T1000 (cell line): ENCODE measurements at places on chromosomes 4 and X.
A peak's percentile ranks its signal among the peaks of the same experiment; 100 is the strongest.

GRCh38 chr4:40040908-40041307 is 15.7 kb upstream of the N4BP2 start:
- DNase-seq: no peak

DNA sequence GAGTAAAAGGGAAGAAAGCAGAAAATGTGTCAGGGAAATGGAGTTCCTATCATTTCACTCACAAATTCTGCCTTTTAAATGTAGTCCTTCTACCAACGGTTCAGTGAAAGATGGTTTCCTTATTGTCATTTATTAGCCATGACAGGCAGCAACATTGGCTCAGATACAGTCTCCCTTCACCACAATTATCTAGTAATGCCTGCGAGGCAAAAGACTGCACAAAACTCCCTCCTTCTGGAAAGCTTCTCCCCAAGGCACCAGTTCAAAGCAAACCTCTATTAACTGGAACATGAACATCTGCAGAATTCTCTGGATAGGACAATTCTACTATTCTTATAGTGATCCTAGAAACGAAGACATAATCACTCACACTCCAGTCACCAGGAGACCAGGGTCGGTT is 28.3 kb downstream of the DCTD start:
- no peak for DNase-seq

DNA sequence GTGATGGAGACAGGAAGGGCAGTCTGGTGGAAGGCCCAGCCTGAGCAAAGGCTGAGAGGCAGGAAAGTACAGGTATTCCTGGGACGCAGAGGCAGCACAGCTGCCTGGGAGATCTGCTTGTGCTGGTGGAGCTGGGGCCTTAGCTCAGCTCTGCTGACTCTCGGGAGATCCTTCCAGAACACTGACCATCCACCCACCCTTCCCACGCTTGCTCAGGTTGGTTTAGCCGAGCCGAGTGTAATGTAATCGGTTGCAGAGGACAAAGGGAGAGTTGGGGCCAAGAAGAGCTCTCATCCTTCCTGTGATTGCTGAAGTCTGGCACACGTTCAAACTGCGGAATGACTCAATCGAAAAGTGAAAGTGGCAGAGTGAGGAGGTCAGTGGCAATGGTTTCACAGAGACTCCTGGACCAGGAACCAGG is 43.1 kb upstream of the GPR78 start:
- DNase-seq: peak; percentile 77

DNA sequence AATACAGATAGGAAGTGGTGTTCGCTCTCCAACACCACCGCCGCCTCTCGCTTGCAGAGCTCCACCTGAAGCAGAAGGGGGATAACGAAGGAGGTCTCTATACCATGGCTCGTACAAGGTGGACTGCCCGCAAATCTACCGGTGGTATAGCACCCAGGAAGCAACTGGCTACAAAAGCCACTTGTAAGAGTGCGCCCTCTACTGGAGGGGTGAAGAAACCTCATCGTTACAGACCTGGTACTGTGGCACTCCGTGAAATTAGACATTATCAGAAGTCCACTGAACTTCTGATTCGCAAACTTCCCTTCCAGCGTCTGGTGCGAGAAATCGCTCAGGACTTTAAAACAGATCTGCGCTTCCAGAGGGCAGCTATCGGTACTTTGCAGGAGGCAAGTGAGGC is 5.2 kb upstream of the BMP15 start:
- no peak for DNase-seq

DNA sequence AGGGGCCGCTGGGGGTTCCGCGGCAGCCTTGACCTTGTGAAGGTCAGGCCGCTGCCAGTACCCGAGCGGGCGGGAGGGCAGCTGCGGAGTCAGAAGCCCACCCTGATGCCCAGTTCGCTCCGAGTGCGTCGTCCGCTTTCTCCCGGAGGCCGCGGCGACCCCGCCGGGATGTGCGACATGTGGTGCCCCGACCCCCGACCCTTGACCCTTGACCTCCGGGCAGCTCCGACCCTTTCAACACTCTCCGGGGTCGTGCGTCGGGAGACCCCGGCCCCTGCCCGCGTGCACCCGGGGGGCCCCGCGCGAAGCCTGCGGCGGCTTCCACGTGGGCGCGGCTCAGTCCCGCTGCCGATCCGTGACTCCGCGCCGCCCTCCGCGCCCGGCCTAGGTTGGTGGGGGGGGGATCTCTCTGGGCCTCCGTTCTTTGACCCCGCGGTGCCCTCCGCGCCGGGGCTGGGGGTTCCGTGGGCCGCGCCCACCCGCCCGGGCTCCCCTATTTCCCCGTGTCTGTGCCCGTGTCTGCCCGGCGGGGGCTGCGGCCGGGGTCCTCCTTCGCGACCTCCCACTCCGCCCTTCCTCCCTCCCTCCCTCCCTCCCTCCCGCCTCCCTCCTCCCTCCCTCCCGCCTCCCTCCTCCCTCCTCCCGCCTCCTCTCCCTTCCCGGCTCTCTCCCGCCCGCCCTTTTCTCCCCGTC is 609 bp upstream of the SLC25A6 start:
- no peak for DNase-seq

DNA sequence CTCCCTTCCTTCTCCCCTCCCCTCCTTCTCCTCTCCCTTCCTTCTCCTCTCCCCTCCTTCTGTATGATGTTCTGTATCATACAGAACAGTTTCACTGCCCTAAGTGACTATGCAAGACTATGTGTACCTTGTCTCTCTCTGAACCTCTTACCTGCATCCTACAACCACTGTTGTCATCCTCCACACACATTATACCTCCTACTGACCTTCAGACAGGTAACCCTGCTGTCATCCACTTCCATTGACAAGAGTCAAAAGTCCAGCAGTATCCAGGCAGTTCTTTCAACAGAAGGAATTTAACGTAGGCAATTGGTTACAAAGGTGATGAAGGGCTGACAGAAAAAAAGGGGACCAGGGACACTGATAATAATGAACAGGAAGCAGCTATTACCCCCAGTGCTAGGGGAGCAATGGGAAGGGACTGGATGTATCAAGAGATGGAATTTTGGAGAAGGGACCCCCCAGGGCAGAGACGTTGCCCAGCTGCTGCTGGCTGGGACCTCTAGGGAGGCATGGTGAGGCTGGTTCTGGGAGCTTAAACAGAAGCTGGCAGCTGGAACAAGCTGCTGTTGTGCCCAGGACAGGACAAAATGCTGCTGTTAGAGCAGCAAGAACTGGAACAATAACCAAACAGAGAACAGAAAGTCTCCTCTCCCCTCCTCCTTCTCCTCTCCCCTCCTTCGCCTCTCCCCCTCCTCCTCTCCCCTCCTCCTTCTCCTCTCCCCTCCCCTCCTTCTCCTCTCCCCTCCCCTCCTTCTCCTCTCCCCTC is 84.7 kb downstream of the DCTD start:
- no peak for DNase-seq

GRCh38 chrX:41338436-41338835 is 4.5 kb downstream of the DDX3X start:
- no peak for DNase-seq

DNA sequence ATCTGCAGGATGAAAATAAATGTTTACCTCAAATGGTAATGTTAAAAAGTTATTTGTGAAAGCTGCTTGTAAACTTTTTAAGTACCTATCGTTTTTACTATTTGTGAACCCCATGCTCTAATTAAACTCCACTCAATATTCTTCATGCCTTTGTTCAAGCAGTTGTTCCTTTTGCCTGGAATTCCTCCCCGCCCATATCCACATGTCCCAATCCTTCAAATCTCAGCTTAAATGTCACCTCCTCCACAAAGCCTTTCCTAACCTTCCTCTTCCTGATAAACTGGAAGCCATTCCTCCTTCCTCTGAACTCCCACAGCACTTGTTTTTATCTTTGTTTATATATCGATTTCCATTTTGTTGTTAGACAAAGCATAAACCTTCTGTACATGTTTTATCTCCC is 2.4 kb downstream of the MORC4 start:
- DNase-seq: no peak

DNA sequence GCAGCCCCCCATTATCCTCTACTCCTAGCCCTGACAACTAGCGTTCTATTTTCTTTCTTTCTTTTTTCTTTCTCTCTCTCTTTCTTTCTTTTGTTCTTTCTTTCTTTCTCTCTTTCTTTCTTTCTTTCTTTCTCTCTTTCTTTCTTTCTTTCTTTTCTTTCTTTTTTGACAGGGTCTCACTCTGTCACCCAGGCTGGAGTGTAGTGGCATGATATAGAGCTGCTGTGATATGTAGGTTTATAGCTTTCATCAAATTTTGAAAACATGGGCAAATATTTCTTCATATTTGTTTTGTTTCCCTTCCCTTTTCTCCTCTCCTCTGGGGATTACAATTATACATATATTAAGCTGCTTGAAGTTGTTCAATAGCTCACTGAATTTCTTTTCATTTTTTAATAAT is 39.1 kb upstream of the LONRF3 start:
- no peak for DNase-seq

DNA sequence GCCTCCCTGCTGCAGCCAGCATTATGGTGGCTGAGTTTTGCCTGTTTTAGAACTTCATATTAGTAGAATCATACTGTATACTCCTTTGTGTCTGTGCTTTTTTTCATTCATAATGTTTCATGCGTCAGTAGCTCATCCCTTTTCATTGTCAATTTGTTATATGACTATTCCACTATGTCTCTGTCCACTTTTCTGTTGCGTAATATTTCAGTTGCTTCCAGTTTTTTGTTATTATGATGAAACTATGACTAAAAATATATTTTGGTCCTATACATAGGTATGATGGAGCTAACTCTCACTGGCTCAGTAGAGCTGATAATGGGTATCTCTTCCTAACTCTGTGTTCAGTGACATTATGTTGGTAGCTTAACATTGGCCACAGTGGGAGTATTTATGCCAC is 48.3 kb downstream of the DMP1 start:
- DNase-seq: no peak
